ENCODE measurements at places on chromosomes 2 and 18. TPM values are rescaled to one million over a fixed set of nuclear protein-coding genes. Genes with fewer than 3 reads are reported as not detected.

Gene RIT2
- not detected for total RNA-seq

- peak; percentile 81 for DNase-seq
These were observed 51.3 kb upstream of the NABP1 start for GRCh38 chr2:191626497-191627151.

GRCh38 chr2:145356056-145356455 lies 836.1 kb upstream of the ZEB2 start:
- no peak for DNase-seq

- no peak for DNase-seq
These were observed 19.6 kb downstream of the PELI1 start for GRCh38 chr2:64124571-64124970.

Gene RAPGEF4
- total RNA-seq = not detected

- no peak for DNase-seq
These were observed 12.3 kb downstream of the FLACC1 start for GRCh38 chr2:201344663-201345366.

Gene LRRC30
- not detected for total RNA-seq

DNA sequence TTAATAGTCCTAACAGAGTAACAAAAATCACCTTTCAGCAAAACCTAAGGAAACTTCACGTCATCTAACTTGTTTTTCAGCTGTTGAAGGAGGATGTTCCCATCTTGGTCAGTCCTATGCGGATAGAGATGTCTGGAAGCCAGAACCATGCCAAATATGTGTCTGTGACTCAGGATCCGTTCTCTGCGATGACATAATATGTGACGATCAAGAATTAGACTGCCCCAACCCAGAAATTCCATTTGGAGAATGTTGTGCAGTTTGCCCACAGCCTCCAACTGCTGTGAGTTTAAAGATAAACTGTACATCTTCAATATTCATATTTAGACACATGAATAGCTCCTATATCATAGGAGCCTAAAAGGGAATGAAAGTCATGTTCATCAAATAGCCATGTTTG lies 10.5 kb downstream of the COL3A1 start:
- no peak for DNase-seq

Gene C2orf81
- 9.8 TPM for total RNA-seq

DNA sequence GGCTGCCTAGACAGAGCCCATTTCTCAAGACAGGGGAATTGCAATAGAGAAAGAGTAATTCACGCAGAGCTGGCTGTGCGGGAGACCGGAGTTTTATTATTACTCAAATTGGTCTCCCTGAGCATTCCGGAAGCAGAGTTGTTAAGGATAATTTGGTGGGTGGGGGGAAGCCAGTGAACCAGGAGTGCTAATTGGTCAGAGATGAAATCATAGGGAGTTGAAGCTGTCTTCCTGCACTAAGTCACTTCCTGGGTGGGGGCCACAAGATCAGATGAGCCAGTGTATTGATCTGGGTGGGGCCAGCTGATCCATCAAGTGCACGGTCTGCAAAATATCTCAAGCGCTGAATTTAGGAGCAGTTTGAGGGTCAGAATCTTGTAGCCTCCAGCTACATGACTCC lies 84.8 kb downstream of the RTN4 start:
- DNase-seq = no peak

Gene UGT1A10
- not detected for total RNA-seq

GRCh38 chr18:45722899-45723298 lies 1.1 kb upstream of the SLC14A1 start:
- peak; percentile 62 for DNase-seq

- no peak for DNase-seq
These were observed 169.2 kb downstream of the METTL4 start for GRCh38 chr18:2402084-2402483.

GRCh38 chr18:13300796-13301195 lies 82.2 kb downstream of the LDLRAD4 start:
- DNase-seq = no peak

GRCh38 chr18:51300912-51301311 lies 103.4 kb upstream of the MEX3C start:
- DNase-seq = no peak

DNA sequence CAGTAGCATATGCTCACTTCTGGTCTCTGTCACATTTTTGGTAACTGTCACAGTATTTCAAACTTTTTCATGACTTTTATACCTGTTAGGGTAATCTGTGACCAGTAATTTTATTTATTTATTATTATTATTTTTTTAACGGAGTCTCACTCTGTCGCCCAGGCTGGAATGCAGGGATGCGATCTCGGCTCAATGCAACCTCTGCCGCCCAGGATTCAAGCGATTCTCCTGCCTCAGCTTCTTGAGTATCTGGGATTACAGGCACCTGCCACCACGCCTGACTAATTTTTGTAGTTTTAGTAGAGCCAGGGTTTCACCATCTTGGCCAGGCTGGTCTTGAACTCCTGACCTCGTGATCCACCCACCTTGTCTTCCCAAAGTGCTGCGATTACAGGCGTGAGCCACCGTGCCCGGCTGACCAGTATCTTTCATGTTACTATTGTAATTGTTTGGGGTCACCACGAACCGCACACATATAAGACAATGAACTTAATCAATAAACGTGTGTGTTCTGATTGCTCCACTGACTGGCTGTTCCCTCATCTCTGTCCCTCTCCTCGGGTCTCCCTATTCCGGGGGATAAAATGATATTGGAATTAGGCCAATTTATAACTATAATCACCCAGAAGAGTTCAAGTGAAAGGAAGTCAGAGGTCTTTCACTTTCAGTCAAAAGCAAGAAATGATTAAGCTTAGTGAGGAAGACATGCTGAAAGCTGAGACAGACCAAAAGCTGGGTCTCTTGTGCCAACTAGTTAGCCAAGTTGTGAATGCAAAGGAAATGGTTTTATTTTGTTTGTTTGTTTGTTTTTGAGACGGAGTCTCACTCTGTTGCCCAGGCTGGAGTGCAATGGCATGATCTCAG lies 22.9 kb downstream of the TGIF1 start:
- no peak for DNase-seq

Gene CCBE1
- 5.8 TPM for total RNA-seq

GRCh38 chr2:240326246-240326645 lies 109.2 kb upstream of the GPC1 start:
- no peak for DNase-seq

- DNase-seq = no peak
These were observed 271.5 kb downstream of the AGAP1 start for GRCh38 chr2:235765181-235765820.

DNA sequence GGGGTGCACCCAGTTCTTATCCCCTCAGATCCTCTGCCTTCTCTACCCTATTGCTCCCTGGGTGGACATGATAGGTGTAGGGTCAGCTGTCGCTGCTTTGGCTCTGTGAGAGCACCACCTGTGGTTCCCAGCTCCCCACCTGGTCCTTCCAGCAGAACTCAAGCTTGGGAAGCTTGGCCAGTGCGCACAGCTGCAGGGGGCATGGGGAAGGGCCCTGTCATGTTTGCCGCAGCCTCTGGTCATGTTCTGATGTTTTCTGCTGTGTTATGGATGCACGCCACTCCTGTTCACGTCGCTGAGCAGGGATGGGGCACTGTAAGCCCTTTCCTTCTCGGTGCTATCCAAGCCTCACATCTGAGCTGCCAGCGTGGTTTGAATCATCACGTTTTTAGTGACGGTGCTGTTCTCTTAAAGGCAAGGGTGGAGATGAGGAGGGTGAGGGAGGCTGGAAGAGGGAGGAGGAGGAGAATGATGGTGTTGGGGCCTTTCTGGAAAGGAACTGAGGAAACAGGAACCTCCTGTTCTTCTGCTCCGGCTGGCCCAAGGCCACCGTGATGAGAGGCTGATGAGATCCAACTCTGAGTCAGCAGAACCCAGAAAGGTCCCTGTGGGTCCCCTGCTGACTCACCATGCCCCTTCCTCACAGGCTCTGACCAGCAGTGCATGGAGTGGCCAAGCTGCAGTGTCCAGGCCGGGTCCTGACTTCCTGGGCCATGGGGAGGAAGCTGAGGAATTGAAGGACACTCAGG lies 78.0 kb downstream of the LIPG start:
- DNase-seq = no peak

GRCh38 chr2:164145093-164145987 lies 409.5 kb upstream of the FIGN start:
- no peak for DNase-seq

GRCh38 chr2:214575030-214575429 lies 164.2 kb downstream of the VWC2L start:
- DNase-seq = no peak

- DNase-seq = no peak
These were observed 52.5 kb downstream of the MBP start for GRCh38 chr18:77079954-77080682.

GRCh38 chr2:174120346-174120745 lies 128.0 kb downstream of the OLA1 start:
- peak; percentile 86 for DNase-seq

Gene KLHL41
- total RNA-seq = not detected

- no peak for DNase-seq
These were observed 59.6 kb downstream of the TPGS2 start for GRCh38 chr18:36769172-36769571.

Gene ANKMY1
- total RNA-seq = 94.8 TPM

- no peak for DNase-seq
These were observed 162.1 kb upstream of the XIRP2 start for GRCh38 chr2:166725927-166726924.

Gene PJVK
- 14.6 TPM for total RNA-seq

Gene PLCL1
- not detected for total RNA-seq

DNA sequence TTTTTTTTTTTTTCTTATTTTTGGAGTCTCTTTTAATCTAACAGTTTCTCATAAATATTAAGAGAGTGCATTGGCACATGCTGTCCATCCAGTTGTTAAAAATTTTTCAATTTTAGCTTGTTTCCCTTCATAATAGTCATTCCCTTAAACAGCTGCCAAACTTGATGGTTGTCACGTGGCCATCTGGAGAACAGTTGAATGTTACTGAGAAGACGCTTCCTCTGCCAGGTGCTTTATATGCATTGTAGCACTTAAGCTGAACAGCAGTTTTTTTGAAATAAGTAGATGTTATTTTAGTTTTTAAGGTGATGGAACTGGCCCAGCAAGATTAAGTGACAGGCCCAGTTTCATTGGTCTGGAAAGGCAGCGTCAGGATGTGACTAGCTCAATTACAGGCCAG lies 3.3 kb downstream of the SMARCAL1 start:
- DNase-seq = no peak

- no peak for DNase-seq
These were observed 35.8 kb upstream of the PGAP1 start for GRCh38 chr2:196962325-196962724.

GRCh38 chr2:239475161-239476028 lies 74.6 kb upstream of the HDAC4 start:
- DNase-seq = no peak

- DNase-seq = no peak
These were observed 214.5 kb downstream of the EN1 start for GRCh38 chr2:118632921-118633320.

GRCh38 chr2:237062585-237062984 lies 23.1 kb upstream of the COPS8 start:
- no peak for DNase-seq

GRCh38 chr18:45110577-45111501 lies 430.2 kb downstream of the SETBP1 start:
- no peak for DNase-seq

DNA sequence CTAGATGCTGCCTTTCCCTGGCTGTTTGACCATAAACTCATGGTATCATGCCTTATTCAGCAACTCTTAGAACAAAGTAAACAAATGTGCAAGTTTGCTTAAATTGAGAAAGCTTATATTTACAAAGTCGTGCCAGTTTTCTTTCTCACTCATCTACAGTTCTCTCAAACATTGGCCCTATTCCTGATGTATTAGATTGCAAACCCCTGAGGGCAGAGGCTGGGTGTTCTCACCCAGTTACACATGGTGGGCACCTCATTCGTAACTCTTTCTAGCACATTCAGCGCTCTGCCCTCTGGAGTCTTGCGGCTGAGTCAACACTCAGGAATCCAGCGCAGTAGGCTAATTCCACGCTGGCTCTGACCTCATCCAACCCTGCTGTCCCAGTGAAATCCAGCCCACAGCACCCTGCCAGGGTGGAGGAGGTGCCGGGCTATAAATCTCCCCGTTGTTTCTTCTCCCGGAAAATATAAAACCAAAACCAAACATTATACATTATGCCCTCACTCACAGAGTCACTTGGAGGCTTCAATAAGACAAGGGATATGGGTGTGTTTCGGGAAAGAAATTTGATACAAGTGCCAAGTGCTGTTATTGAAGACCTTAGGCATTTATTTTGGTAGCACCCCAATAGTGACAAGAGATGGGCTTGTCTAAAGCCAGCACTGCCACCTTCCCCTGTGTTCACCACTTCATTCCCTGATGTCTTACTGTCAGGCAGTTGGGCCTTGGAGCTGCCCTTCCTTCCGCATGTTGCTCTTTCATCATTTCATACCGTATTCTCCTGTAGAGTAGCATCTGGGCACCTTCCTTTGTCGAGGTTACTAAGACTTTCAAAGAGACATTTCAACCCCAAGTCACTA lies 287.4 kb downstream of the PRKCE start:
- peak; percentile 93 for DNase-seq

DNA sequence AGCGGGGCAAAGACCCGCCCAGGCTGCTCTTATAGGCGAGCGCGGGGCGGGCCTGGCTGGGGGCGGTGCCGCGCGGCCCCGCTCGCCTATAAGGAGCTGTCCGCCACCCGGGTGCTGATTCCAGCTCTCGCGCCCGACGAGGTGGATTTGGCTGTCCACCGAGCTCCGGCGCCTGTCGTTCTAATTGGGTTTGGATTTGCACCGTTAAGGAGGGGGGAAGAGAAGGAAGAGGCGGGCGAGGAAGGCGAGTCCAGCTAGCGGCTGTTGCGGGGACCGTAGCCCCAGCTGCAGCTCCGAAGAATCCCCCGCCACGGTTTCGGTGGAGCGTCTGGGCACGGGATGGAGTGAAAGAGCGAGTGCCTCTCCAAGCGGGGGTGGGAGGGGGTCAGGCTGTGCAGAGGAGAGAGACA lies at the start of gene CNTNAP5:
TSS of gene CNTNAP5 (plus strand) at position 117 of the 410 bp plus-strand sequence. CDS start 364 bp downstream, outside the sequence.
- DNase-seq = no peak

- DNase-seq = no peak
These were observed 446.3 kb downstream of the LPIN1 start for GRCh38 chr2:12192762-12193161.

- DNase-seq = no peak
These were observed 260.0 kb upstream of the FN1 start for GRCh38 chr2:215695861-215696260.

Gene MROH2A
- 2.9 TPM for total RNA-seq

Gene AMER3
- not detected for total RNA-seq

- DNase-seq = peak; percentile 13
These were observed 35.4 kb downstream of the B4GALT6 start for GRCh38 chr18:31648966-31649429.

DNA sequence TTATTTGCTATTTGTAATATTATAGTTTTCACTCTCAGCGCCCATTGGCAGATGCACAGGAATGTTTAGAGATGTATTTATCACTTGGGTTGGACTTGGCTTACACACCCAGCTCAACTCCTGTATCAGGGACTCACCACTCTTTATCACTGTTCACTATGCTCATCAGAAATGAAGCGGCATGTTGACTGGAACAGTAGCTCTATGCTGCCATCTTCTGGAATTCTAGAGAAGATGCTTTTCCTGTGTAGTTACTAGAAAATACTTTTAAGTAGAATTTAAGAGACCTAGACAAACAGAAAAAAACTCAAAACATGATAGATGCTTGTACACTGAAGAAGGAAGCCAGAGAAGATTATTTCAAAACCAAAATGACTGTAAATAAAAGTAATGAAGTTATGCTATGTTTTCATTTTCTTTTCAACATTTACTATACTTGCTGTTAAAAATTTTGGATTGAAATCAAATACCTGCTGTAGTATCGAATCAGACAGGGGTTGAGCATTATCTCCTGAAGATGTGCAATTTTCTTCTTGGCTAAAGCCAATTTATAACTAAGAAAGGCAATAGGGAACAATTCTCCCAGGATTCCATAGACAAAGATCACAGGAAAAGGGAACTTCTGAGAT lies 47.4 kb upstream of the NXPH2 start:
- DNase-seq = peak; percentile 56

- no peak for DNase-seq
These were observed 126.2 kb downstream of the METTL8 start for GRCh38 chr2:171307560-171307959.
